Right ventricle myocardium inferior (tissue), 1 donor: ENCODE measurements at places on chromosomes 16 and 17. TPM values are rescaled to one million over a fixed set of nuclear protein-coding genes. Genes with fewer than 3 reads are reported as not detected.

GRCh38 chr16:63323055-63323454 lies 1286.8 kb upstream of the CDH8 start:
- DNase-seq, result no peak

The PMP22 gene
- total RNA-seq, result 198 TPM

- peak; percentile 55 for DNase-seq
These were observed 6.3 kb upstream of the SREBF1 start for GRCh38 chr17:17843096-17843495.

The CETP gene
- 0.32 TPM for total RNA-seq

DNA sequence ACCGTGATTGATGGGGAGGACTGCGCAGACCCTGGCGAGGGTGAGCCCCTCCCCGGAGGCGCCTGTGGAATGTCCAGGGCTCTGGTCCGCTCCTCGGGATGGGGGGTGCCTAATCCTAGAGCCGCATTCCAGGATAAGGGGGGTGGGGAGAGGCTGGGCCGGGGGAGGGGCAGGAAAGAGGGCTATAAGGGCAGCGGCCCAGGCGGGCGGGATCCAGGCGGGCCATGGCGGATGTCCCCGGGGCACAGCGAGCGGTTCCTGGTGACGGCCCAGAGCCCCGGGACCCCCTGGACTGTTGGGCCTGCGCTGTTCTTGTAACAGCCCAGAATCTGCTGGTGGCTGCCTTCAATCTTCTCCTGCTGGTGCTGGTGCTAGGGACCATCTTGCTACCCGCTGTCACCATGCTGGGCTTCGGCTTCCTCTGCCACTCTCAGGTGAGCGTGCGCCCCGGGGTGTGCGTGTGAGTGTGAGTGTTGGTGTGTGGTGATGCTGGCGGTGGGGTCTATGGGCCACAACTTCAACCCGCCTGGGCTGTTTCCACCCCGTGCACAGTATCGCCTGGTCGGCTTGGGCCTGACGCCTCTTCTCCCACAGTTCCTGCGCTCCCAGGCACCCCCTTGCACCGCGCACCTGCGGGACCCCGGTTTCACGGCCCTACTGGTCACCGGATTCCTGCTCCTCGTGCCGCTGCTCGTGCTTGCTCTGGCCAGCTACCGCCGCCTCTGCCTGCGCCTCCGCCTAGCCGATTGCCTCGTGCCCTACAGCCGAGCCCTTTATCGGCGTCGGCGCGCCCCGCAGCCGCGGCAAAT lies at the start of gene TMEM88:
Gene TMEM88, plus strand, starts transcription at position 216 of the 809 bp plus-strand sequence. Its CDS starts 9 bp downstream, at position 225.
- no peak for DNase-seq

The C17orf100 gene
- total RNA-seq, result 0.92 TPM

DNA sequence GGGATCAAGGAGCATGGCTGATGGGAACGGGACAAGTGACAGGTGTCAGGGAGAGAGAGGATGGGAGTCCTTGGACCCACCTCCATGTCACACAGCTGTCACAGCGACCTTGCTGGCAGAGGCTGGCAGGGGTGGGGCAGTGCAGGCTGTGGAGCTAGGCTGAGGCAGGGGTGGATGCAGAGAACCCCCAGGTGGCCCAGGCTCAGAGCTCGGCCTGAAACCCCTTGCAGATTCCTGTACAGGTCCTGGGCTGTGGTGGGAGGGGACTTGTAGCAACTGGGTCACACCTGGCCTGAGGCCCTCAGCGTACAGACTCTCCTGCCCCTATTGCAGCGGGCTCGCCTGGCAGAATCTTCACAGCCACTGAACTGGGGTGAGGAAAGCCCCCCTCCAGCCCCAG lies 174.1 kb downstream of the NTN1 start:
- DNase-seq, result peak; percentile 47

DNA sequence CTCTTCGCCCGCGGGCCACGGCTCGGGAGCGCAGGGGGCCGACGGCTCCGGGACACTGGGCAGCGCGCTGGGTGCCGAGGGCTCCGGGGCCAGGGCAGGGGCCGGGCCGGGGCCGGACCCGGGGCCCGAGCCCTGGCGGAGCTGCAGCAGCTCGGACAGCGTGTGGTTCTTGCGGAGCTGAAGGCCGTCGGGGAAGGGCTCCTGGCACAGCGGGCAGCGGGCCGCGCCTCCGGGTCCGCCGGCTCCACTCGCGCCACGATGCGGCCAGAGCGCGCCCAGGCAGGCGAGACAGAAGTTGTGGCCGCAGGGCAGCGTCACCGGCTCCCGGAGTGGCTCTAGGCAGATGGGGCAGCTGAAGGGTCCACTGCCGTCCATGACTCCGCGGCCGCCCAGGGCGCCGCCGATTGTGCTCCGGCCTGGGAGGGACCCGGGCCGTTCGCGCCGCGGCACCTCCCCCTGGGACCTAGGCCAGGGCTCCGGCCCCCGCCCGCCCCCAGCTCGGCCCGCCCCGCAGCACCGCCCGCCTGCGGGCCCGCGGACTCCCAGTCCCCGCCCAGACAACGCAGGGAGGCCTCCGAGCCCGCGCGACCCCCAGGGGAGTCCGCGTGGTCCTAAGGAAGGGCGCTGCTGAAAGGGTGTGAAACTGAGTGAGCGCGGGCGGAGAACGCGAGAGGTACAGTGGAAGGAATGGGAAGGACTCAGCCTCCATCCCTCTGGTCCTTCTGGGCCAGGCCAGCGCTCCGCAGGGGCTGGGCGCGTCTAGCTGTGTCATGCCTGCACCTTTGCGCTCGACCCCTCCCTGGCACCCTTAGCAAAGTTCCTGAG lies at the start of gene TRIM47:
Gene TRIM47, minus strand, starts transcription at position 408 of the 825 bp plus-strand sequence. Its CDS starts 33 bp downstream, at position 375.
- DNase-seq, result peak; percentile 84

The GDPD1 gene
- total RNA-seq, result 2.5 TPM

DNA sequence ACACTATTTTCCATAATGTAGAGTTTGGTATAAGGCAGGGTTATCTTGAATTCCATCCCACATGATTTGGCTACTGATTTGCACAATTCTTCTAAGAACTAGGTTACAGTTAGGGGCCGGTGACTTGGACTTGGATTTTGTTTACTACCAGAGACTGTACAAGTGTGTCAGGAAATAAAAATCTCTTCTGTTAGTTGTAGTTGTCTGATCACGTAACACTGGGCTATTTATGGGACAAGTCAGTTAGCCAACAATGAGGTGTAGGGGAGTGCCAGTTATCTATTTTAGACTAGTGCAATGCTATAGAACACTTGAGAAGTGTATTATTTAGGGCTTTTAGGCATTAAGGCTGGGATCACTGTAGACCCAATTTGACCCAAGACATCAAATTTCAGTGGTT lies 39.7 kb upstream of the GHDC start:
- no peak for DNase-seq

GRCh38 chr17:82076018-82076784 lies 10.6 kb upstream of the DUS1L start:
- DNase-seq, result no peak

- DNase-seq, result no peak
These were observed 25.1 kb downstream of the MARF1 start for GRCh38 chr16:15617901-15618300.

DNA sequence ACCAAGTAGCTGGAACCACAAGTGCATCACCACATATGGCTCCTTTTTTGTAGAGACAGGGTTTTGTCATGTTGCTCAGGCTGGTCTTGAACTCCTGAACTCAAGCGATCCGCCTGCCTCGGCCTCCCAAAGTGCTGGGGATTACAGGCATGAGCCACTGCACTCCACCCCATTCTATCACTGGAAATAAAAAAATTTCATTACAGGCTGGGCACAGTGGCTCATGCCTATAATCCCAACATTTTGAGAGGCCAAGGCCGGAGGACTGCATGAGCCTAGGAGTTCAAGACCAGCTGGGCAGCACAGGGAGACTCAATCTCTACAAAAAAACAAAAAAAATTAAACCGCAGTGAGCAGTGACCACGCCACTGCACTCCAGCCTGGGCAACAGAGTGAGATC lies 60.1 kb downstream of the BRIP1 start:
- no peak for DNase-seq

DNA sequence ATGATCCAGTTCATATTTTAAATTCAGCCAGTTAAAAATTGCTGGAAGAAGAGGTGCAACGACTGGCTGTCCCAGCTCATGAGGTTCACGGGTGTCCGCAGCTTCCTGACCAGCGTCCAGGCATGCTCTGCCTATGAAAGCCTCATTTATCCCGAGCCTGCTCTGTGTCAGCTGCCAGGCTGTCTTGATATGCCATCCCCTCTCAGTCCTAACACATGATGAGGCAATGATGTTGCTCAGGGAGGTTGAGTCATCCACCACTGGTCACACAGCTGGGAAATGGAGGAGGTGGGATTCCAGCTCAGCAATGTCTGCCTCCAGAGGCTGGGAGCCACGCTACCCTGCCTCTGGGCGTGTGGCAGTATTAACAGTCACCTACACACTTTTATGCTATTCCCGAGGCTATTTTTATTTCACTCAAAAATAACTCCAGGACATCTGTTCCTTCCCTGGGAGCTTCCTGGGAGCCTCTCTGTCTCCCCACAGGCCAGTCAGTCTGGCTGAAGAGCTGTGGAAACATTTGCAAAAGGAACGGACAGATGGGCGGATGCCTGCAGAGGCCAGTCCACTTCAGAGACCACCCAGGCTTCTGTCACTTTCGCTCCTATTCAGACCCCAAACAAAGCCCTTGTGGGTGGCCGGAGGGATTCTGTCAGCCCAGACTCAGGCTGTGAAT lies 22.5 kb downstream of the RAB11FIP4 start:
- DNase-seq, result peak; percentile 39
